Dermis microvascular lymphatic vessel endothelial cell (primary cell): ENCODE measurements at places on chromosomes 4 and X. TPM values are rescaled to one million over a fixed set of nuclear protein-coding genes. Genes with fewer than 3 reads are reported as not detected.

LSM6 gene
- 17.1 and 23.5 TPM in 2 replicates for total RNA-seq

DNA sequence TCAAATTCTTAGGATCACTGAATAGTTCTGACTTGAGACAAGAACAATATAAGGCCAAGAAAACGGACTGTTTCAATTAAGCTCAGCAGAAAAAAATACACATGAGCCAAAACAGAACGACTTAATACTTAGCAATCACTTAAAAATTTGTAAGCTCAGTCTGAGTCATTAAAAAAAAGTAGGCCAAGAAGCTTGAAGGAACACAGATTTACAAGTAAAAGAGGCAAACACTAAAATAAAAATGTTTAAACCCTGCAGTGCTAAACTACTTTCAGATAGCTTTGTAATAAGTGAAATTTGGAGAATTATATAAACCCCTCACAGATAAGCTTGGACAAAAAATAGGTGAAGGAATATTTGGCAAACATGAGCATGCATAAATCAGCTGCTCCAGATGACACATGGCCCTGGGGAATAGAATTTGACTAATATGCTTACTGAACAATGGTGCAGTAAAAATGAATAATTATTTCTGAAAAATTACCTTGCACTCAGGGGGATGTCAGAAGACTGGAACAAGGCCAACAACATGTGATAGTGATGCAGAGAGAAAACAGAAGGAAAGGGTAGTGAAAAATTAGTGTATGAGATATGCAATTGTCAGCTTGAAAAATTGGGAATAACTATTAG is 49.6 kb downstream of the LNX1 start:
- DNase-seq = peak; percentile 83

DNA sequence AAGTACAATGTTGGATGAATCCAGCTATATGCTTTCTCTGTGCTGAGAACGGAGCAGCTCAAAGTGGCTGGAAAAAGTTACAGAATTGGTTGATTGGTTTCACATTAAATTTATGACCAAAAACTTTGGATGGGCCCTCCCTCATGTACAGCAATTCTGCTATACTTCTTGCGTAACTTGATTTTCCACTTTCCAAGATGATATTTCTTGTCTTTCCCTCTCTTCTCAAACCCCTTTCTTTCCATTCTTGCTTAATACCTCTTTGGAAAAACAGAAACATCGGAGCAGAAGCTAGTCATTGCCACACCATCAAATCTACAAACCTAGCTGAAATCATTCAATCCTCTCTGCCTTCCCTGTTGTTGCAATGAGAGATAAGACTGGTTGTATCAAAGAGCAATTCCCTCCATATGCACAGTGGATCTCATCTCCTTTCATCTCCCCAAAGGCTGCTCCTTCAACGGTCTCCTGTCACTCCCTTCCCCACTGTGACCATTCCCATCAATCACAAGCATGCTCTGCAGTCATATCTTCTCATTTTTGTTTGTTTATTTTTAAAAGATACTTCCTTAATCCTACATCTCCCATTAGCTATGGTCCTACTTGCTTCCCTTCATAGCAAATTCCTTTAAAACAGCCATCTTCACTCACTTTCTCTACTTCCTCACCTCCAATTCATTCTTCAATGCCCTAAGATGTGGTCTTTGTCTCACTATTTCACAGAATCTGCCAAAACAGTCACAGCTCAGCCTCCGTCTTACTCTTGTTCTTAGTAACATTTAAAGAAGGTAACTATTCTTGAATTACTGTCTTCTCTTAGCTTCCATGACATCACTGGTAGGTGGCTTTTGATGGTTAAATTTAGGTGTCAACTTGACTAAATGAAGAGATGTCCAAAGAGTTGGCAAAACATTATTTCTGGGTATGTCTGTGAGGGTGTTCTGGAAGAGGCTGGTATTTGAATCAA is 145.5 kb downstream of the FAM13A start:
- DNase-seq = no peak

HOPX gene
- 1.5 and 7.6 TPM in 2 replicates for total RNA-seq

BEX5 gene
- total RNA-seq = 0.90 and 1.6 TPM in 2 replicates

DNA sequence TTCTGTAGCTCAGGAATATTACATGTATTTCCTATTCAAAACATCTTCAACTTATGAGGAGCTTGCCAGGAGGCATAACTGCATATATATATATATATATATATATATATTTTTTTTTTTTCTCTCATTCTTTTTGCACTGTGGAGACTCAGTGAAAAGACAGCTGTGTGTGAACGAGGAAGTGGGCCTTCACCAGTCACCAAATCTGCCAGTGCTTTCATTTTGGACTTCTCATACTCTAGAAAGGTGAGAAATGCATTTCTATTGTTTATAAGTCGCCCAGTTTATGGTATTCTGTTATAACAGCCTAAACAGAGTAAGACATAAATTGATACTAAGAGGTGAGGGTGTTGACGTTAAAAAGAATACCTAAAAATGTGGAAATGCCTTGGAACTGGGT is 710.6 kb downstream of the TRAM1L1 start:
- DNase-seq = no peak

GRCh38 chrX:50456712-50457484 is 13.7 kb downstream of the DGKK start:
- DNase-seq = no peak

GRCh38 chr4:99586322-99586721 is 11.7 kb downstream of the MTTP start:
- DNase-seq = no peak

GRCh38 chr4:149884529-149885181 is 69.0 kb upstream of the IQCM start:
- no peak for DNase-seq

DMD gene
- 1.8 and 2.1 TPM in 2 replicates for total RNA-seq

DNA sequence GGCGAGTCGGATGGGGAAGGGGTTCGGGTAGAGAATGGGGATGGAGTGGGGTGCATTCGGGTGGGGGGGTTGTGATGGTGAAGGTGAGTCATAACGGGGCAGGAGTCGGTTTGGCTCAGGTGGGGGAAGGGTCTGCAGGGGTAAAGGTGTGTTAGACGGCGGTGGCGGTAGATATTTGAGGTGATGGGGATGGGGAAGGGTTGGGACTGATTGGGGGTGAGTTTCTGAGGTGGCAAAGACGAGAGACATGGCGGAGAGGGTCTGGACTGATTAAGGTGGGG is 738 bp downstream of the SYP start:
- DNase-seq = no peak

ZMAT1 gene
- total RNA-seq = 0.64 and 1.3 TPM in 2 replicates

CXCL3 gene
- total RNA-seq = under 0.01 and 0.13 TPM in 2 replicates

- no peak for DNase-seq
These were observed 373.4 kb downstream of the PDGFC start for GRCh38 chr4:156598138-156598681.

ARHGEF38 gene
- not detected in 2 replicates for total RNA-seq
